ENCODE measurements at places on chromosomes 1 and 21.

GRCh38 chr1:183296782-183297181 lies 110.7 kb downstream of the LAMC2 start:
- no peak for DNase-seq

DNA sequence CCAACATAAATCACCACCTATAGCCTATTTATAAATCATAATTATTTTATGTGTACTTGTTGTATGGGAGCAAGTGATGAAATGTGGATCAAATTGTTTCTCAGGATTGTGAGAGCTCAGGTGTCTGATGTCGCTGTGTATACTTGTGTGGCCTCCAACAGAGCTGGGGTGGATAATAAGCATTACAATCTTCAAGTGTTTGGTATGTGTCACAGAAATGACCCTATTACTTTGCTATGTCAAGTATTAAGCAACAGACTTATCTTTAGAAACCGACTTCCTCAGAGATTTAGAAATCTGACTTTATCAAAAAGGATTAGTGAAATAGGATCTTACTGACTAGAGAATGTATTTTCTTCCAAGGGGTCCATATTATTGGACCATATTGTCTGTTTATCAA lies 280.9 kb downstream of the TPR start:
- DNase-seq = no peak

DNA sequence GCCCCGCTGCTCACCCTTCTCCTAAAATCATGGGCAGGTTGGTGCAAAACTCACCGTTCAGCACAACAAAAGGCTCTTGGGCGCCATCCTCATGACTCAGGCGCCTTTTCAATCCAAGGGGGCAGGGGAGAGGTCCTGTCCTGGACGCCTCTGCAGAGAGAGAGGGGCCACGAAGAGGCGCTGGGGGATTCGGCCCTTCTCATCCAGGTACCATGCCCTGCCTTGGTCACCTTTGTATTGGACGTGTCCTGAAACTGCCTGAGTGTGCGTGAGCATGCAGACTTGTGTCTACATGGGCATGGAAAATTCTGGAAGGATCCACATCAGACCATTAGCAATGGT lies 53.5 kb downstream of the SLC37A1 start:
- no peak for DNase-seq

GRCh38 chr1:234953655-234954405 lies 174.8 kb downstream of the TOMM20 start:
- DNase-seq = no peak

DNA sequence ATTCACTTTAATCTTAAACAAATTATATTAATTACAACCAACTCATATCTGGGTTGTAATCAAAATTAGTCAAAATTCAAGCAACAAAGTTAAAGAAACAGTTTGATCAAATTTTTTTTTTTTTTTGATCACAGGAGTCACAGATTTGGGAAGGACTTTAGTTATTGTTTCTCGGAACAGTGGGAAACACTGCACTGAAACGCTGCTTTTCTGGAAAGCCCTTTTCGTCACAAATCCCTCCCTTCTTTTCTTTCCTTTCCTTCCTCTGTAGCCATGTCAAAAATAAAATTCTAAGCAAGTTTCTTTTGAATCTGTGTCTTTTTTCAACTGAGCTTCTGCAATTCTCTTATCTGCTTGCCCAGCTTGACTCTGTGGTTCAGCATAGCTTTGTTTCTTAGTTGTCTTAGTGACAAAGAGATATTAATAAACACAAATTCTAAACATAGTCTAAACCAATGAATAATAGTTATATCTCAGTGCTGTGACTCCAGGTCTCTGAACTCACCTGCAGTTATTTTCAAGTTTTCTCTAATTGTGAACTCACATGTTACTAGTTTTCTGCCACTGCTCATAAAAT lies 53.8 kb downstream of the PTGS2 start:
- DNase-seq = no peak

DNA sequence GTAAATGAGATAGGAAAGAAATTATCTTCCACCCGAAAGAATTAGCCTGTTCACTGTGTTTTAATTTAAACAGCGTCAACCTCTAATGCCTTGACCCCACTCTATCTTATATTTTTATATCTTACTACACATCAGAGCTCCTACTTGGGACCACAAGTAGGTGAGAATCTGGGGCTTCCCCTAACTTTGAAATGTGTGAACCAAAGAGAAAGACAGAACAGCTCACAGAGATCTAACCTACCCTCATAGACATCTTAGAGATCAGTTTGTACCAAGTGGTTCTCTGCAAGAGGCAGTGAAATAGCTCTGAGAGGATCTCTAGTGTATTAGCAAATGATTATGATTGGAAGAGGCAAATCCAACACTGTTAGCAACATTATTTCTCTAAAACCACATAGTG lies 31.0 kb upstream of the IFI16 start:
- DNase-seq = no peak

- DNase-seq = no peak
These were observed 27.4 kb downstream of the RSPH1 start for GRCh38 chr21:42468491-42469131.

DNA sequence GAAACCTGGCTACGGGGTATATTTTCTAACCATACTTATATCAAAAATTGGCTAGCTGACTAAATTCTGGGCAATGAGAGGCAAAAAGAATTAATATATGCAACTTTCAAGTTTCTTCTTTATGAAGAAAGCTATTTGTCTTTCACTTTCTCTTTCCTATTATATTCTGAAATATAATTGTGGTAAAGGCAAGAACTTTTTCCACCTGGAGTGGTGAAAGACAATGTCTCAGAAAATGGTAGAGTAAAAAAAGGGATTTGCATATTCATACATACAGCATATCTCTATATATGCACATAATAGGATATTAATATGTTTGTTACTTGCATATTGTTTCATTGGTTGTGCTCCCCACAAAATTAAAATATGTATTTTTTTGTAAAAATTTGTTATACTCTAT lies 793.8 kb downstream of the PLA2G4A start:
- DNase-seq = no peak

DNA sequence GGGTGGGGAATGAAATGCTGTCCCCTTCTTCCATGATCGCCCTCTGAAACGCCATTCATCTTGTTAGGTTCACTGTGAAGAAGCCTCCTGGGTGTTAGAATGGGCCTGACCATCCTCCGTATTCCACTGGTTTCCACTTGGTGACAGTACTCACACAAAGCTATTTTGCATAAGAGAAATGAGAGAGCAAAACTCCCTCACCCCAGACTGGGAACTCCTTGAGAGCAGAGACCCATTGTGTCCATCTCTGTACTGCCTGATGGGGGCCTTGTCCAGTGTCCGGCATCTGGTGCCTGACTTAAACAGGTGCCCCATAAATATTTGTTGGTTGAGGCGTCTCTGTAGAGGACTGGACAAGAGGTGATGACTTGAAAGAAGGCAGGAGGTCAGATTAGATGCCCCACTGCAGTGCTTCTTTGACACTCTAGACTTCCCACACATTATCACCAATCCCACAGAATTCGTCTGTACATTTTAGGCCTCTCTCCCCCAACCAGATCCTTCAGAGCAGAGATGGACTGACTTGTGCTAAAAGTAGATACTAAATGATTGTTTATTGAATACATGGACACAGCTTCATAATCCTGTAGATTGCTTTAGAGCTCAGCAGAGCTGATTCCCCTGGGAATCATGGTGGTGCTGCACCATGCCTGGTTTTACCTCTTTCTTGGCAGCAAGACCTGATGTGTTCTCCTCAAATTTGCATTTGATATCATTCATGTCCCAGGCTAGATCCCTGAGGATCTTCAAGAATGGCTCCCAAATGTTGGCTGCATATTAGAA lies 22.4 kb upstream of the KCNA2 start:
- no peak for DNase-seq

DNA sequence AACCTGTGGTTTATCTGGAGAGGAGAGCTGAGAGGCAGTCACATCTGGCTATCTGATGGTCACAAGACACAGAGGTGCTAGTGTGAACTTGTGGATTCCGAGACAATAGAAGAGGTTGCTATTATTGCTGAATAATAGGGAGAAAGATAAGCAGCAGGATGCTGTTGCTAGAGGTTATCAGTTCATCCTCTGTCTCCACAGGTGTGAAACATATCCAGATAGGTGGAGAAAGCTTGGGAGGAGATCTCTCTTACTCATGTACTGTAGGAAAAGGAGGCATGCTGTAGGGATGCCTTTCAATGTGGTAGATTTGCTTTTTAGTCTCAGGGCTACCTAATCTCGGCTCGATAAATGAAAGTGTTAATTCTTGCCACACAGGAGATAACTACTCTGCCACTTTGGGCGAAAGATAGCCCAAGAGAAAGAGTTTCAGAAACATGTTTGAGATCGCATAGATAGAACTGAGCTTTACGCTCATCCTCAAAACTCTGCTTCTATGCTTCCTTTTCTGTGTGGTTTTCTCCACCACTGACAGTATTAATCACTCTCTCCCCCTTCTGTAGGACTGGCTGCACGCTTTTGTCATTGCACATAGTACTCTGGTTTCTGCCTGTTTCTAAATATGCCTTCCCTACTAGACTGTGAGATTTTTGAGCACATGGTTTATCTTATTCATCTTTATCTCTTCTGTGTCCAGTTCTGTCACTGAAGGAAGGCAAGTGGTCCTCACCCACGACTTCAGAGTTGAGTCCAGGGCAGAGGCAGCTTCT lies 36.7 kb upstream of the PLXNA2 start:
- no peak for DNase-seq

DNA sequence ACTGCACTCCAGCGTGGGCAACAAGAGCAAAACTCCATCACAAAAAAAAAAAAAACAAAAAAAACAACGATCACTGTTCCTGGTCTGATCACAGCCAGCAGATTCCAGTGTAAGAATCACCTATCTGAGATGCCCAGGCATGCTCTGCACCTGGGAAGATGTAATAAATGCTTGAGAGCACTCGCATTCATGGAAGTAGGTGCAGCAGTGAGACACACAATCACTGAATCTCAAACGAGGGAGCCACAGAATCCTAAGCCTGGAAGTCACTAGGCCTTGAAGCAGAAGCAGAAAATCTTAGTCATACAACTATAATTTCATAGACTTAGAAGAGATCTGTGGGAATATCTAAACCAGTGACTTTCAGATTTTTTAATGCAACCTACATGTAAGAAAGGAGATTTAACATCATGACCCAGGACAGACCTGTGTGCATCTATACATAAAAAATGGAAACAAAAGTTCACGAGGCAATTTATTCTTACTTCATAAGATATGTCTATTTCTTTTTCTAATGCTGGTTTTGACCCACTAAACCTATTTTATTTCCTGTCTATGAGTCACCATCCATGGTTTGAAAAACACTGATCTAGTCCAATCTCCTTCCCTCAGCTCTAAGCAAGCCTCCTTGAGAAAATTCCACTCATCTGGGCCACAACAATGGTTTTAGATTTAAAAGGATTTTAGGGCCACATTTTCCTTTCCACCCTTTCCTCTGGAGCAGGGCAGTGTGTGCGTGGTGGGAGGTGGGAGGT lies 30.4 kb downstream of the RIMS3 start:
- no peak for DNase-seq

DNA sequence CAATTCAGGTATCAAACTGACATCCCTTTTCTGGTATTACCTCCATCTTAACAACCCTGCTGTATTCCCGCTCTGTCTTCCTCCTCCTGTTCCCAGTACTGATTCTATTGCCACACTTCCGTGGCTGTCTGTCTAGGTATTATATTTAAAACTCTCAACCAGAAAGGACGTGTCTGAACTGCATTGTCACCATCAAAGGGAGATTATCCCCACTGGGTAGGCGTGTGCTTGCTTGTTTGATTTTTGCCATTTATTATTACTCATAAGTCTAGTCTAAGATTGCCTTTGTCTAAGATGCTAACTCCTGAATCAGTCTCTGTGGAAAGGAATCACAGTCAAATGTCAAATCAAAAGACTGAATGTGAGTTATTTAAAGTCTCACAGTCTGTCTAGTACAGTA lies 650.1 kb downstream of the KCNT2 start:
- no peak for DNase-seq

GRCh38 chr1:59669752-59670312 lies 144.9 kb upstream of the HOOK1 start:
- DNase-seq = no peak

- no peak for DNase-seq
These were observed 1207.5 kb upstream of the ADGRL2 start for GRCh38 chr1:80593197-80593596.

- no peak for DNase-seq
These were observed 9.8 kb upstream of the IRF2BP2 start for GRCh38 chr1:234619794-234620247.

DNA sequence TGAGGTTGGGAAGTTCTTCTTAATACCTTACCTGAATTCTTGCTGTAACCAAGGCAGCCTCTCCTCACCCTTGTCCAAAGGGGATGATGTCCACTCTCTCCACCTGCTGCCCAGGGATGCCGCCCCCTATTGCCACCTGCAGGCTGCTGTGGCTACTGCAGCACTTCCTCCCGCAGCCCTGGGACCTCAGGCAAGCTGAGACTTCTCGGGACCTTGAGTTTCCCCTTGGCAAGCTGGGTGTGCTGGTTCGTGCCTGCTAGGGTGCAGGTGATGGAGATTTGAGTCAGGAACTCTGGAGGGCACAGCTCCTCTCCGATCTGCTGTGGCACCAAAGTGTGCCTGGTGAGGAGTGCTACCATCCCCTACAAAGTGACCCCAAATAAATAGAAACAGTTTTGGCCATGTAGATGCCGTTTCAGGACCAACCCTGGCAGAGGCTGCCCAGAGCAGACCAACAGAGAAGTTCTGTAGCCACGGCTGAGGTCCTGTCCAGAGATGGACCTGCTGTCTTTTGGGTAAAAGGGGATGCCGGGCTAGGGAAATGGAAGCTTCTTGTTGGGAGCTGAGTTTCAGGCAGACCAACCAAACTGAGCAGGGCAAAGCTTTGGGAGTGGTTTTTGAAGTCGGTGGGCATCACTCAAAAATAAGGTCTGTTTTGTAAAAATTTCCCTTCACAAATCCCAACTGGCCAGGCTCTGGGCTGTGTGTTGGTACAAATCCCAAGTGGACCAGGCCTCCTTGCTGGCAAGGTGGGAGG lies 31.7 kb downstream of the RUNX3 start:
- DNase-seq = no peak

GRCh38 chr1:95384567-95384966 lies 150.6 kb downstream of the RWDD3 start:
- DNase-seq = no peak

DNA sequence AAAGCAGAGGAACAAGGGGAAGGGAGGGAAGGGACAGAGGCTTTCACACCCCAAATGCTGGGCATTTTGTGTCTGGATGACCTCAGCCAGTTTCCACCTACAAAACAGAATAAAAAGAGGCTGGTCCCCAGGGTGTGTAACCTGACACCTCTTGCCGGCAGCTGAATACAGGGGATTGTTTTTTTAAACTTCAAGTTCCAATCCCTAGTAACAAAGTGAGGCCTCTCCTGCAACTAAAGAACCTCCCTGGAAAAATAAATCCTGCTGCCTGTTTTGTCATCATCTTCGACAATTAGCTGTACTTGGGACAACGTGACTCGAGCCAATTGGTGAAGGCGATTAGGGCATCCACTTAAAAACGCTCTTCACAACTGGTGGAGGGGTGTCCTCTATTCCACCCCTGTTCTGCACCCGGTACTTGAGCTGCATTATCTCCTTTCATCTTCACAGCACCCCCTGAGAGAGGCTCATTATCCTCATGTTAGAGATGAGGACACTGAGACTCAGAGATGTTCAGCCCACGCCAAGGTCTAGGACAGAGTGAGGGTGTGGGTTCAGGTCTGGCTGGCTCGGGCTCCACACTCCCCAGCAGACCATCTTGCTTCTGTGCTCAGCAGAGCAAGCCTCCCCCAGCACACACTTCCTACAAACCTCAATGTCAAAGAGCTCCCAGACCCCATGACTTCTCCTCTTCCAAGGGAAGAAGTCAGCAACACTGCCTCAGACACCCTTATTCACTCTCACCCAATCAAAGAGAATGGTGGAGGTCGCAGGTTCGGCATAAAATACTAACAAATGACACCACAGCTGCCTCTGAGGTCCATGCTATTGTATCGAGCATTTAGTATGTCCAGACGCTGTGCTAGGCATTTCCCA lies 15.2 kb downstream of the ITPKB start:
- DNase-seq = no peak
